ENCODE measurements at places on chromosomes 13 and 19.

GRCh38 chr13:66700117-66700601, 530.0 kb downstream of the PCDH9 start:
- no peak for DNase-seq

DNA sequence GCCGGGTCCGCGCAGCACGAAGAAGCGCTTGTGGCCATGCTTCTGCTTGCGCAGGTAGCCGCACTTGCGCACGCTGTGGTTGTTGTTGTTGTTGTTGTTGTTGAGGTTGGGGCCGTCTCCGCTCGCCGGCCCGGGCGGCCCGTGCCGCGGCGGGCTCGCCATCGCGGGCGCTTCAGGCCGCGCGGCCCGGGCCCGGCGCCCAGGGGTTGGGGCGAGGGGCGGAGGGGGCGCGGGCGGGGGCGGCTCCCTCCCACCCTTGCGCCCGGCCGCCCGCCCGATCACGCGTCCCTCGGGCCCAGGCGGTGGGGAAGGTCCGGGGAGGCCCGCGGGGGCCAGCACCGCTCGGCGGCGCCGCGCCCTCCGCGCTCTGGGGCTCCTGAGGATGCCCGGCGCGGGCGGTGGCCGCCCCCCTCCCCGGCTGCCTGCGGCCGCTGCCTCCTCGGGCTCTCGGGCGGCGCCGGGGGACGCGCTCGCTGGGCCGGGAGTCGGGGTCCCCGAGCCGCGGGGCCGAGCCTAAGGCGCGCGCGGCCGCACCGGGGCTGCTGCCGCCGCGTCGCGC, 412 bp downstream of the IRS2 start:
- no peak for DNase-seq

- peak; percentile 18 for DNase-seq
Observed at GRCh38 chr13:98761126-98761985, 8.9 kb upstream of the SLC15A1 start.

DNA sequence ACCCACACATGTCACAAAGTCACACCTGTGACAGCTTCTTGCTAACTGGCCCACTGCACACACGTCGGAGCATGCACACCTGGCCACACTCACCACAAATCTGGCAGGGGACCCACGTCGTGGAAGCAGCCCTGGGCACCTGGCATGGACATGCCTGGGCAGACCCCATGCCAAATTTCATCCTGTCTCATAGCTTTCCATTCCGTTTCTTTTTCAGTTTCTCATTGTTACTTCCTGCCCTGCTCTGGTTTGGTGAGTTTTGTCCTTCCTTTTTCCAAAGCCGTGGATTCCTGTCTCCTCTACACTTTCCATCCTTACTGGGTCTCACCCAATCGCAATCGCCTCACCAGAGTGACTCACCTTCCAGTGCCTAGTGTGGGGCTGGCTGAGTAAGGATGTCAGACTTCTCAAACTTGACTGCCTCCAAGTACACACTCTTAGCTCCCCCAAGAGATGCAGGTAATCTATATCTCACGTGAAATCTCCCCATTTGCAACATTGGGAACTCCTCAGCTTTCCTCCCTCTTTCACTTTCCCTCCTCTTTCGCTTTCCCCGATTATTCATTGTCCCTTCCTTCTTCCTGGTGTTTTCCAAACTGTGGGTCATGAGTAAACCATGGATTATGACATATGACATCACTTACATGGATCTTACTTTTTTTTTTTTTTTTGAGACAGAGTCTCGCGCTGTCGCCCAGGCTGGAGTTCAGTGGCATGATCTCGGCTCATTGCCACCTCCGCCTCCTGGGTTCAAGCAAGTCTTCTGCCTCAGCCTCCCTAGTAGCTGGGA, 1.6 kb upstream of the BBC3 start:
- no peak for DNase-seq

GRCh38 chr13:46137627-46138317, 32.9 kb upstream of the CPB2 start:
- DNase-seq, result no peak

- DNase-seq, result no peak
Observed at GRCh38 chr19:2455851-2456570, 748 bp downstream of the LMNB2 start.

Data from muscle of back (tissue), 13 donors.